ENCODE measurements at places on chromosomes 11 and 22. TPM values are rescaled to one million over a fixed set of nuclear protein-coding genes. Genes with fewer than 3 reads are reported as not detected.
A peak's percentile ranks its signal among the peaks of the same experiment; 100 is the strongest.

GRCh38 chr11:8201644-8202365 is 33.0 kb upstream of the RIC3 start:
- no peak overlapping the region for H3K27ac ChIP-seq
- H3K4me3 ChIP-seq = no peak overlapping the region
- peak; percentile 24 for DNase-seq
- peaks cover 13% of the 10 kb centered on the region for H3K27me3 ChIP-seq
- peaks cover 9% of the 10 kb centered on the region for H3K4me1 ChIP-seq

DNA sequence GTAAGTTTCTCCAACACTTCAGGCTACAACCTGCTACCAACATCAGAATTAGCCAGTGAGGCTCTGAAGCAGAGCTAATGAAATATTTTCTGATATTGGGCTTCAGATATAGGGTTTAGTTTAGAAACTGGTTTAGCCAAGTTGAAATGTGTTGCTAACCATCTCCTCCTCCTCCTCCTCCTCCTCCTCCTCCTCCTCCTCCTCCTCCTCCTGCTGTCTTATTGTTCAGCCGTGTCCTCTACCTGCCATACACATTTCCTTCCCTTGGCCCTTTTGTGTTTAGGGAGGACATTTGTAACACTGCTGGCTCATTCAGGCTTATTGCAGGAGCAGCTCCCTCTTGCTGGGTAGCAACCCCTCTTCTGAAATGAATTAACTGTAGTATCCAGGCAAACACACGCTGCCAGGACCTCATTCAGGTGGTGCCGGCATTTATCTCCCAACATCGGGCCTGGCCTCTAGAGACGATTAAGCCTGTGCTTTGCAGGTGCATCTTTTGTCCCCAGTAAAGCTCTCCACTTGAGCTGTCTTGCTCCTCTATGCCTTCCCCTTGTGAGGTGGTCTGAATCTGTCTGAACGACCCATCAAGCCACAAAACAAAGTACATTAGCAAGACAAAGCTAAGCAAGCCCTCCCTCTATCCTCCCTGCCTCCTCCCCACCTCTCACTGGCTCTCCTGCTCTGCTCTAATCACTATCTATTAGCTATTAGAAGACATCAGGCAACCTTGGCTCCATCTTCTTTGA is 82.9 kb downstream of the KCNJ1 start:
- peaks cover 3% of the 10 kb centered on the region for H3K4me1 ChIP-seq
- peaks cover 36% of the 10 kb centered on the region for H3K36me3 ChIP-seq
- no peak for DNase-seq
- no peak overlapping the region for H3K27ac ChIP-seq
- H3K4me3 ChIP-seq = no peak overlapping the region

DNA sequence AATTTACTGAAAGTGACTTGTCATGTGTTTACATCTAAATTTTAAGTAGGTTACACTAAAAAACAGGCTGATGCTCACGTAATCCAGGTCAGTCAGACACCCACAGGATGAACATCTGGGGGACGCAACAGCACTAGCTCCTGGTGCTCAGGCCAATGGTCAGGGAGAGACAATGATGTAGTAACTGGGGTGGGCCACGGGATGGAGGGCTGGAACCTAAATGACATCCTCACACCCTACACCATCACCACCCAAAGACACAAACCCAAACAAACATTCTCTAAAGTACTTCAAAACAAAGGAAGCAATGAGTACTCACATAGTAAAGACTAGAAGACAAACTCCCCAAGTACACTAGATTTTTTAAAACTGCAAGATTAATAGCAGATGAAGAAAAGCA is 53.5 kb upstream of the SLC25A1 start:
- H3K4me3 ChIP-seq = no peak overlapping the region
- H3K4me1 ChIP-seq = no peaks in the 10 kb centered on the region
- DNase-seq = no peak

The MOV10L1 gene
- total RNA-seq = 0.14 TPM

GRCh38 chr11:125930076-125930450 is 15.8 kb upstream of the VSIG10L2 start:
- no peak overlapping the region for H3K27ac ChIP-seq
- H3K4me3 ChIP-seq = no peak overlapping the region
- no peak for DNase-seq

DNA sequence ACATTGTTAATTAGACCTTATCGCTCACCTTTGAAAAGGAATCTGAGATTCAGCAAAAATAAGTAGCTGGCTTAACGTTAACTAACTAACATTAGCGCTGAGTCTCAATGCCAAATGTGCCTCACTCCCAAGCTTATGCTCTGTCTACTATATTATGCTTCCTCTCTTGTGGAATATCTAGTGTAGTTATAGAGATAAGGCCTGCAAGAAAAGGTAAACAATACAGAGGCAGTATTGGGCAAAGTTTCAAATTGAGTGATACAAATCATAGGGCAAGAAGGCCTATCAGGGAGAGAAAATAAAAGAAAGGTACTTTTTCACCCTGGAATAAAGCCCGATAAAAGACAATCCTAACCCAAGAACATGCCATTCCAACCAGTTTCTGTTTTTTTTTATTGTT is 61.6 kb upstream of the SLC17A6 start:
- H3K27me3 ChIP-seq = no peaks in the 10 kb centered on the region
- H3K36me3 ChIP-seq = no peaks in the 10 kb centered on the region
- DNase-seq = no peak
- no peak overlapping the region for H3K4me3 ChIP-seq

DNA sequence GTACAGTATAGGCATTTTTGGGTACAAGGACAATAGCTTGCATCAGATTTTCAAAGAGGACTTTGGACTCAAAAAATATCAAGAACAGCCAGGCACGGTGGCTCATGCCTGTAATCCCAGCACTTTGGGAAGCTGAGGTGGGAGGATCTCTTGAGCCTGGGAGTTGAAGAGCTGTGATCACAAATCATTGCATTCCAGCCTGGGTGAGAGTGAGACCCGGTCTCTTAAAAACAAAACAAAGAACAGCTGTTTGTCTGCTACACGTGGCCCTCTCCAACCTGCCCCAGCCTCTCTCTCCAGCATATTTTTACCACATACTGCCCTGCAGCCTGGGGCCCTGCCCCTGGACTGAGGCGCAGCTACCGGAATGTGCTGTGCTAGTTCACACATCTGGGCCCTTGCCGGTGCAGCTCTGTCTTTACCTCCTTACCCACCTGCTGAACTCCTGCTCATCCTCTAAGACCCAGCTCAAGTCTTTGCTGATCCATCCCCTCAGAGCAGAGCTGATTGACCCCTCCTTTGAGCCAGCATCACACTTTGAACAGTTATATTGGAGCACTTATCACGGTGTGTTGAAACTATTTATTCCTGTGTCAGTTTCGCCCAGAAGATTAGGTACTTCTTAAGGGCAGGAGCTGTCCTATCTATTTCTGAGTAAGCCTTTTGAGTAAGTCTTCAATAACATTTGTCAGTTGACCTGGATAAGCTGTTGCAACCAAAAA is 29.4 kb downstream of the GRIK4 start:
- no peak overlapping the region for H3K4me3 ChIP-seq
- no peaks in the 10 kb centered on the region for H3K36me3 ChIP-seq
- no peaks in the 10 kb centered on the region for H3K4me1 ChIP-seq
- no peak for DNase-seq

The C11orf21 gene
- 2.4 TPM for total RNA-seq

GRCh38 chr11:84828616-84829015 is 798.5 kb downstream of the DLG2 start:
- H3K4me3 ChIP-seq = no peak overlapping the region
- no peak for DNase-seq
- H3K27me3 ChIP-seq = no peaks in the 10 kb centered on the region
- H3K36me3 ChIP-seq = no peaks in the 10 kb centered on the region
- no peak overlapping the region for H3K27ac ChIP-seq

- H3K4me3 ChIP-seq = no peak overlapping the region
- H3K27ac ChIP-seq = no peak overlapping the region
- no peaks in the 10 kb centered on the region for H3K27me3 ChIP-seq
These were observed 48.1 kb upstream of the EIF3D start for GRCh38 chr22:36577019-36577418.

The KRTAP5-11 gene
- not detected for total RNA-seq

DNA sequence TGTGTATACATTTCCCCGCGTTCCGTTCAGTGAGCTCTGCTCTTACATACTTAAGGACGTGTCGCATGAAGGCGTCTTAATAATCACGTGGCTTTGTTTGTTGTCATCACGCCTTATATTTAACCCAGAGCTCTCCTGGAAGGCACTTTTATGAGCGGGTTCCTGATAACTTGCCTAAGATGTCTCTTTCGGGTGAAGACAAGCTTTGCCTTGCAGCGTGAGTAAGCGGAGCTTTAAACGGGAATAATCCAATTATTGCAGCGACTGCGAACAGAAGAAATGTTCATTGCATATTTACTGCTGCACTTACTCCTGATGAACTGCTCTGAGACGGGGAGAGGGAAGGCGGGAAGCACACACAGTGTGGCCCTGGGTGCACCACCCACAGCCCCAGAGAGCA is 1128.2 kb downstream of the BRD1 start:
- no peak for DNase-seq
- H3K4me3 ChIP-seq = no peak overlapping the region
- H3K4me1 ChIP-seq = no peaks in the 10 kb centered on the region
- H3K36me3 ChIP-seq = no peaks in the 10 kb centered on the region
- H3K27me3 ChIP-seq = no peaks in the 10 kb centered on the region
- H3K27ac ChIP-seq = no peak overlapping the region

DNA sequence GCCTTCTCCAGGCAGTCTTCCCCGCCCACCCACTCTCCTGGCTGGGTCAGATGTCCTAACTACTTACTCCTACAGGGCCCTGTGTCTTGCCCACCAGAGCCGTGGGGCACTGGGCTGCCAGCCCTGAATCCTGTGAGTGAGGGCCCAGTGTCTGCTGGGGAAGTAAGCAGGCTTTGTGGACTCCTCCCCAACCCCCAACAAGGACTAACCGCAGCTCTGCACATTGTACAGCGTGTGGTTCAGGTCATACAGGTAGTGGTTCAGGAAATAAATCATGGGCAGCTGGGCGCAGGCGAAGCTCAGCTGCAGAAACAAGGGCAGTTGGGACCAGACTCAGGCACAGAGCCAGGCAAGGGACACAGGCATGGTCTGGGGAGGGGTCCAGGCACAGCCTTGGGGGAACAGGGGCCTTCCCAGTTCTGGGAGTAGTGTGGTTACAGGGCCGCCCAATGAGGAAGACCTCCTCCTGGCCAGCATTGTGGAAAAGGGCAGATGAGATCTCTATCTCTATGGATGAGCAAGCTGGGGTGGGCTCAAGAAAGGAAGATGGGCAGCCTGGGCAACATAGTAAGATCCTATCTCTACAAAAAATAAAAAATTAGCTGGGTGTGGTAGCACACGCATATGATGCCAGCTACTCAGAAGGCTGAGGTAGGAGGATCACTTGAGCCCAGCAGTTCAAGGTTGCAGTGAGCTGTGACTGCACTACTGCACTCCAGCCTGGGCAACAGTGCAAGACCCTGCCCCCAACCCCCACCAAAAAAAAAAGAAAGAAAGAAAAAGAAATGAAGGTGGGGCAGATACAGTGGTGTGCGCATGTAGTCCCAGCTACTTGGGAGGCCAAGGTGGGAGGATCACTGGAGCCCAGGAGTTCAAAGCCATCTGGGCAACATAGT is 5.5 kb downstream of the UNC93B1 start:
- peaks cover 9% of the 10 kb centered on the region for H3K27me3 ChIP-seq
- no peak overlapping the region for H3K27ac ChIP-seq
- H3K4me1 ChIP-seq = peaks cover 10% of the 10 kb centered on the region
- DNase-seq = no peak

GRCh38 chr11:83728281-83728680 is 442.1 kb upstream of the CCDC90B start:
- no peaks in the 10 kb centered on the region for H3K27me3 ChIP-seq
- no peak overlapping the region for H3K27ac ChIP-seq
- H3K4me3 ChIP-seq = no peak overlapping the region
- DNase-seq = no peak

- H3K36me3 ChIP-seq = no peaks in the 10 kb centered on the region
- no peak overlapping the region for H3K4me3 ChIP-seq
- H3K27me3 ChIP-seq = peaks cover 64% of the 10 kb centered on the region
- no peak for DNase-seq
These were observed 2.5 kb downstream of the LARGE2 start for GRCh38 chr11:45924927-45925326.

DNA sequence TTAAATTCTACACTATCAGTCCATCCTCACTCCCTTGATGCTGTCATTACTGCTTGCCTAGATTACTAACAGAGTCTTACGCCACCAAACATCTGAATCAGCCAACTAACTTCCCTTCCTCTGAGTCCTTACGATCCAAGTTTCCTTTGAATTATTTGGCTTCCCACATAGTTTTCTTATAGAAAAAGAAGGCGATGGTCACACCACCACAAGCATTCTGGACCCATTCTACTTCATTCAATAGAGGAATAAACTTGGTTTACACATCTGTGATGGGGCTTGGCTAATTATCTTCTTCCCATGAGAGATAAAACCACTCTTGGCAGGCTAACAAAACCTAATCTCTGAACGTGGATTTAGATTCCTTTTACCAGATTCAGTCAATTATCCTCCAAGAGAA is 35.0 kb downstream of the INTS4 start:
- H3K27me3 ChIP-seq = no peaks in the 10 kb centered on the region
- H3K4me1 ChIP-seq = no peaks in the 10 kb centered on the region
- H3K4me3 ChIP-seq = no peak overlapping the region
- H3K36me3 ChIP-seq = peaks cover 26% of the 10 kb centered on the region
- DNase-seq = no peak
- H3K27ac ChIP-seq = no peak overlapping the region

GRCh38 chr11:82465481-82465880 is 268.2 kb downstream of the FAM181B start:
- no peaks in the 10 kb centered on the region for H3K4me1 ChIP-seq
- H3K36me3 ChIP-seq = no peaks in the 10 kb centered on the region
- DNase-seq = no peak
- H3K4me3 ChIP-seq = no peak overlapping the region

GRCh38 chr11:85133636-85134035 is 493.5 kb downstream of the DLG2 start:
- H3K27ac ChIP-seq = no peak overlapping the region
- H3K4me3 ChIP-seq = no peak overlapping the region
- H3K4me1 ChIP-seq = no peaks in the 10 kb centered on the region
- H3K36me3 ChIP-seq = no peaks in the 10 kb centered on the region
- no peak for DNase-seq

The CCDC89 gene
- 0.66 TPM for total RNA-seq

The APLNR gene
- total RNA-seq = 8.7 TPM

GRCh38 chr11:69218271-69218682 is 62.5 kb downstream of the SMIM38 start:
- DNase-seq = no peak
- H3K4me1 ChIP-seq = no peaks in the 10 kb centered on the region
- H3K4me3 ChIP-seq = no peak overlapping the region

DNA sequence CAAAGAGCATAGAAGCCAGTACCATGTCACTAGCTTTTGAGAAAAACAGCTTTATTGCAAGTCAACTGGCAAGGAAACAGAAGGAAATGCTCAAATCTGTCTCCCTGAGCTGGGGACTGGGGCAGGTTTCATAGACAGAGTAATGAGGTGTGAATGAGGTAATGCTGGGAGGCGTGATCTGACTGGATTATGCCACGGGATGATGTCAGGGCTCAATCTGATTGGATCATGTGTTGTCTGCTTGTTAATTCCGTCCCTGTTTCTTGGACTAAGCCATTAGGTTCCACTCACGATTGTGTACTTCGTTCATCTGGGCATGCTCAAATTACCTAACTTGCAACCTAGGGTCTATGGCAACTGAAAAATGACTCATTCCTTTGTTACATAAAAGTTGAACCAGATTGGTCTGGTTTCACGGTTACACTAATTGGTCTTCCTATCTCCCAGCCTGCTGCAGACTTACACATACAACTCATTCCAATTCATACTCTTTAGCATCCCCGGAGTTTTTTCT is 20.2 kb upstream of the OR10A5 start:
- no peak for DNase-seq
- no peaks in the 10 kb centered on the region for H3K27me3 ChIP-seq
- no peak overlapping the region for H3K27ac ChIP-seq
- H3K36me3 ChIP-seq = no peaks in the 10 kb centered on the region
- no peaks in the 10 kb centered on the region for H3K4me1 ChIP-seq

The NEFH gene
- 0.99 TPM for total RNA-seq

The SLC22A6 gene
- total RNA-seq = not detected
